ENCODE measurements at places on chromosomes 11 and 22. TPM values are rescaled to one million over a fixed set of nuclear protein-coding genes. Genes with fewer than 3 reads are reported as not detected.

GRCh38 chr11:17532784-17533183 lies 11.4 kb downstream of the USH1C start:
- DNase-seq: no peak

- no peak for DNase-seq
Measured at GRCh38 chr11:9600644-9601036, 27.2 kb downstream of the WEE1 start.

DNA sequence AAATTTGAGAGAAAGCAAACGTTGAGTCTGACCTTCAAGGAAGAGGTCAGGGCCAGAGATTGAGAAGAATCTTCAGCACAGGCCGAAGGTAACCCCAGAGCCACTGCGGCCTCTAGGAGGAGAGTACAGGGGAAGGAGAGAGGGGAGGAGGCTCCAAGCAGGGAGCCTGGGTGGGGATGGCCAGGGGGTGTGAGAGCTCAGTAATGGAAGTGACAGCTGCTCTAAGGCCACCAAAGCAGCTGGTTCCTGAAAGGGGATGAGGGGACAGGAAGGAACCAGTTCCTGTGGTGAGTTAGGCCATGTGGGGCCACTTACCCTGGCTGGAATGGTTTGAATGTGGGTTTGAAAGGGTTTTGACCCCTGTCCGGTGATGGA lies 46.1 kb downstream of the PISD start:
- DNase-seq: no peak

DNA sequence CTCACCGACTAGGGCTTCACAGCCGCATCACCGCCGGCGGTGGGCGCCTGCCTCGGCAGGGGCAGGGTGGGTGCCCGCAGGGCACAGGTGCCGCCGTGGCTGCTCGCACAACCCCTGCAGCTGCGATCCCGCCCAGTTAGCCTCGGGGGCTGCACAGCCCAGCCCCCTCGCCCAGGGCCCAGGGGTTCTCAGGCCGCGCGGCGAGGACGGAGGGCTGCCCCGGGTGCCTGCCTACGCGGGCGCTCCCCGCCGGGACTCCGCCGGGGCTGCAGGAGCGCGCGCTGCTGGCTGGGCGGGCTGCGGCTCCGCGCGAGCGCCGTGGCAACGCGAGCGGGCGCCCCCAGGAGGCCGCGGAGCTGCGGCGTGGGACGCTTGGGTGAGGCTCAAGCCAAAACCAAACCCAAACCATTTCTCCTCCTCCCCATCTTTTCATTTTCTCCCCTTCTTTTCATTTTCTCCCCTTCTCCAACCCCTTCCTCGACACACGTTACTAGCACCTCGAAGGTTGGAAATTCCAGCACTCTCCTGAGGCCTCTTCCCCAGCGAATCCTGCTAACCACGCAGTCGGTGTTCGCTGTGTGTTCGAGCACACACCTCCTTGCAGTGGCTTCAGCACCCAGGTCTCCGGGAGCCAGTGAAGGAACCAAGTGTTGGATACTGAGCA lies at the start of gene MICAL3:
Gene MICAL3 (minus strand): TSS at position 286 of the 664 bp plus-strand sequence. CDS start 117,749 bp downstream, outside the sequence.
- DNase-seq: peak; percentile 81

DNA sequence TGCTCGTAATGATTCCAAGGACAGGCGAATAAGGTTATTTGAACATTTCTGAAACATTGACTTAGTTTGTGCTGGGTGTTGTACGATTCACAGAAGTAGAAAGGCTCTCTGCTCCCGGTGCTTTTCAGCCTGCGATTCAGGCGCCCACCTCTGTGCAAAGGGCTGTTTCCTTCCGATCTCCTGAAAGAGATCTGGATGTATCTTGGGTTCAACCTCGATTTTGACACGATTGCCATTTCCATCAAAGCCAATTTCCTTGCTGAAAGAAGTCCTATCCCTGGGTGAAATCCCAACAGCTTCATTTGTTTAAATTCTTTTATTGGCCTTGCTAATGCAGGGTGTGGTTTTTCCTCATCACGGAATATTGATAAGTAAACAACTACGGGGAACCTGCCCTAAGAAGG lies 1.1 kb upstream of the ZC3H12C start:
- peak; percentile 42 for DNase-seq

GRCh38 chr11:69252490-69252837 lies 41.5 kb upstream of the MYEOV start:
- DNase-seq: no peak

GRCh38 chr11:35109827-35110226 lies 29.1 kb upstream of the CD44 start:
- DNase-seq: no peak

DNA sequence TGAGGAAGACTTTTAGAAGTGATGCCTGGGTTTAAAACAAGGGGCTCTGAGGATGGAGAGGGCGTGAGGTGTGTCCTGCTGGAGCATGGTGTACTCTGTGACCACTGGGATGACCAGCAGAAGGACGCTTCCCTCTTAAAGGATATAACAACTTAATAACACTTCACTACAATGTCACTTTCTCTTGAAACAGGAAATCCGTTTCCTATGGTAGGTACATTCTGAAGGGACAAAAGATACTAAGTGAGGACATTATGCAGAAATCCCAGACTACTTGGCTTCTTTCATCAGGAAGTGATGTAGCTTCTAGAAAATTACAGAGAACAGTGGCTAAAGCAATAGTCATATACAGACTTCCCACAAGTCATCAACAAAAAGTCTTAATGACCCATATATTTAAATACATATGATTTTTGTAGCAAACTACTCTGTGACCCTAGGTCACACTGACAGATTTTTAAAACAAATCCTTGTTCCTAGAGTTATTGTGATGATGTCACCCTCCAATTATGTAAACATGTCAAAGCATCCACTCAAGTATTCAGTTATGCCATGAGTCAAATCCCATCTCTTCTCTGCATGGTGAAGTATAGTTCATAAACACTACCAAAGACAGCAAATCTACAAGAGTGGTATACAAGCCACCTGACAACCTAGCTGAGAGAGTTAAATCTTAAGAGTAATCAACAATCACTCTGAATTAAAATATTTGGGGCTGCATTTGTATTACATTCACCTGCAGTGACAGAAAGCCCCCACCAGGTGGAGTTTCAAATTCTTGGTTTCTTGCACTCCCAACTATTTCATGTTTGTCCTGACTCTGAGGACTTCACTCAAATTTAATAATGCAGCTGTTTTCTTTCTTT lies 32.8 kb downstream of the PITPNB start:
- DNase-seq: peak; percentile 80

GRCh38 chr11:1623716-1624115 lies 1.8 kb upstream of the KRTAP5-4 start:
- no peak for DNase-seq

APOL4 gene
- 2.4 TPM for total RNA-seq

HOATZ gene
- not detected for total RNA-seq

KCTD14 gene
- 0.51 TPM for total RNA-seq

KDM2A gene
- 58.5 TPM for total RNA-seq
